GM19239 (cell line): ENCODE measurements at places on chromosomes 2 and 18.
A peak's percentile ranks its signal among the peaks of the same experiment; 100 is the strongest.

- DNase-seq = no peak
Measured at GRCh38 chr2:172402198-172402597, 25.2 kb upstream of the ITGA6 start.

DNA sequence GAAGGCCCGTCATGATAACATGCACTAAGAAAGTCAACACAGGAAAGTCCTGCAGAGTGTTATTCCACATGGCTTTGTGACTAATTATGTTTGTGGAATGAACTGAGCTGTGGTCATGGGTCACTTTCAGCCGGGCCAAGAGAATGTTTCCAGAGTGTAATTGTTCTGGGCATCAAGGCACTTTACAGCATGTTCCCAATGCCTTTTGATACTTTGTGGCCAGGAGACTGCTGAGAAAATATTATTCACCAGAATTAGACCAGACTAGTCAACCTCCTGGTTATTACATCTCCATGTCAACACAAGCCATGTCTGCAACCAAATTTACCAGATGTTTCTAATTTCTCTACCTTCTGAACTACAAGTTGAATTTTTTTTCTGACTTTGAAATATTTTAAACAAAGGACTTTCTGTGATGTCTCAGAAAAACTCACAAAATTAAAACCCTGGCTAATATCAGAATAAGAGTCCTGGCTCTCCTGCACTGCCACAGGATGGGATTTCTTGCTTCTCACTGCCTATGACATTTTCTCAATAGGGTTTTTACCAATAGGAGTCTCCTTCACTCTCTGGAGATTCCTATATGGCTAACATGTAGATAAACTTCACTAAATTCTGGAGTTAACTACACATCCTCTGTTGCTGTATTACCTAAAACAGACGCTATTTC lies 90.6 kb upstream of the WDR75 start:
- DNase-seq = no peak

DNA sequence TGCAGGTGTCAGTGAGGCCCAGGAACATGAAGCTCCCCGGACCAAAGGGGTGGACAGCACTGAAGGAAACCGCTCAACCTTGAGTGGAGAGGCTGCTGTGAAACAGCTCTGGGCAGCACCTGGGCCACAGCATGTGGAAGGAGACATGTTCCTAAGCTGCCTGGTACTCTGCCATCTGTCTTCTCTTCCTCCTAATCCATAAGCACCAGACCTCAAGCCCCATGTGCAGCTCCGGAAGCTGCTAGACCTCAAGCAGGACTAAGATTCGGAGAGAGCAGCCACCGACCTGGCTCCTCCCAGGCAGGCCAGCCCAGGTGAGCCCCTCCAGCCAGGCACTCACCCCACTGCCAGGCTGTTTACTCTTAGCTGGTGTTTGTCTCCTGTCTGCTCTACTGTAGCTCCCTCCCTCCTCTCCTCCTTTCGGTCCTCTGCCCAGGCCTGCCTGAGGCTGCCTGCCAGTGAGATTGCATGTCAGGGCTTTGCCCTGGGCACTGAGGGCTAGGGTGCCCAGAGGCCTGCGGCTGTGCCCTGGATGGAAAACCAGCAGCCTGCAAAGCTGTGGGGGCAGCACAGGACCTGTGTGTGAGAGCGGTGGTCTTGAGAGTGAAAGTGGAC lies 53.7 kb downstream of the BCL11A start:
- DNase-seq = no peak

GRCh38 chr2:234425639-234426603 lies 71.0 kb downstream of the ARL4C start:
- DNase-seq = peak; percentile 40

DNA sequence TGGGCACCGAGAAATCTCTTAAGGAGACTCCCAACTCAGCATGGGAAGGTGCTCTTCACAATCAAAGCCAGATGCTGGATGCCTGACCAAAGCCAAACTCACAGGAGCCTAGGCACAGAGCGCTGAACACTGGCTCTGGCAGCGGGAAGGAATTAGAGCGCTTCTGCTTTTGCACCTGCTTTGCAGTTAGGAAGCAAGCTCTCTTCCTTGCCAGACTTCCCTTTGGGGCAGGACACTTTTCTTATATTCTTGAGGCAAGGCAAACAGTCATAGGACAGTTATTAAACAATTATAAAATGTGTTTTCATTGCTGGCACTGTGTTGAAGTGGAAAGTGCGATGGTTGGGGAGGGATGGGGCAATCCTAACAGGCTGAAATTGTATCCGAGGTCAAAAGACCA lies 79.6 kb upstream of the DNMT3A start:
- no peak for DNase-seq

GRCh38 chr2:239300242-239300641 lies 100.6 kb downstream of the HDAC4 start:
- DNase-seq = no peak

GRCh38 chr2:206981086-206981674 lies 41.9 kb downstream of the CPO start:
- DNase-seq = no peak

DNA sequence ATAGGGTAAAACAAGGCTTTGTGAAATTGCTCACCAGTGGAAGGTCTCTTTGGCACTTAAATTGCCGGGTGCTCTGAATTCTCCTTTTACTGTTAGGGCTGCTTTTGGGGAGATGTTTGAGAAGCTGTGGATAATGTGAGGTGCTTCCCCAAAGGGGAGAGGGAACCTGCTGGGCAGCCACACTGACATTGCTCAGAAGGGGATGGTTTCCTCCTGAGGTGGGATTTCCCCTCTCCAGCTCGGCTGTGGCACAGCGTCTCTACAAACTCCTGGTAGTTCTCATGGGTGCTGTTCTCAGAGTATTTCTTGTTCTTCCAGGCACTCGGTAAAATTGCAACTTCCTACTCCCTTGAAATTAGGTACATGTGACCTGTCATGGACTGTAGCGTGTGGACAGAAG lies 124.2 kb downstream of the LPIN1 start:
- DNase-seq = no peak

- DNase-seq = no peak
Measured at GRCh38 chr2:117308861-117309770, 505.4 kb upstream of the DDX18 start.

DNA sequence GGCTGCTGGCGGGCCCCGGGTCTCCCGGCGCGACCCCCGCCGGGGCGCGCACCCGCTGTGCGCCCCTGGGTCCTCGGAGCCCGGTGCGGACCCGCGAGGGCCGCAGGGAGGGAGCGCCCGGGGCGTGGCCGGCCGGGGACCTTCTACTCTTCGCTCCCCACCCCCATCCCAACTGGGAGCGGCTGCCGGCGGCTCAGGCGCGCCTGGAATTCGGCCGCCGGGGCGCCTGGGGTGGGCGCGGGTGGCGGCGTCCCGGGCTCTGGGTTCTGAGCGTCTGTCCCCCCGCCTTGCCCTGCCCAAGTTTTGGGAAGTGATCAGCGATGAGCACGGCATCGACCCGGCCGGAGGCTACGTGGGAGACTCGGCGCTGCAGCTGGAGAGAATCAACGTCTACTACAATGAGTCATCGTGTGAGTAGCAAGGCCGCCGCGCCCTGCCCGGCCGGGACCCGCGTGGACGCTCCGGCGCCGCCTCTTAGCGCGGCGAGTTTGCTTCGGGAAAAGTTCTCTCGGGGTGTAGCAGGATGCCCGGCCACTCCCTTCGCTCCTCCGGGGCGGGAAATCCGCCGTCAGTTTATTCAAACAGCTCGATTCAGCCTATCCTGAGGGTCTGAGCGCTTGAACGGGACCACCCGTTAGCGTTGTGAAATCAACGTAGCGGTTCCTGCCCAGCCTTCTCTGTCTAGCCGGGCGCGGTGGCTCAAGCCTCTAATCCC lies 502 bp downstream of the TUBB6 start:
- peak; percentile 71 for DNase-seq

GRCh38 chr2:134293719-134294537 lies 40.1 kb downstream of the MGAT5 start:
- DNase-seq = no peak

GRCh38 chr2:137357634-137358033 lies 592.3 kb downstream of the THSD7B start:
- no peak for DNase-seq

- no peak for DNase-seq
Measured at GRCh38 chr2:42102591-42103450, 55.0 kb downstream of the PKDCC start.

GRCh38 chr2:37820471-37820986 lies 104.6 kb upstream of the RMDN2 start:
- DNase-seq = no peak

GRCh38 chr2:223989856-223990232 lies 32.6 kb downstream of the MRPL44 start:
- no peak for DNase-seq

- DNase-seq = no peak
Measured at GRCh38 chr18:8858888-8859511, 153.6 kb downstream of the MTCL1 start.

DNA sequence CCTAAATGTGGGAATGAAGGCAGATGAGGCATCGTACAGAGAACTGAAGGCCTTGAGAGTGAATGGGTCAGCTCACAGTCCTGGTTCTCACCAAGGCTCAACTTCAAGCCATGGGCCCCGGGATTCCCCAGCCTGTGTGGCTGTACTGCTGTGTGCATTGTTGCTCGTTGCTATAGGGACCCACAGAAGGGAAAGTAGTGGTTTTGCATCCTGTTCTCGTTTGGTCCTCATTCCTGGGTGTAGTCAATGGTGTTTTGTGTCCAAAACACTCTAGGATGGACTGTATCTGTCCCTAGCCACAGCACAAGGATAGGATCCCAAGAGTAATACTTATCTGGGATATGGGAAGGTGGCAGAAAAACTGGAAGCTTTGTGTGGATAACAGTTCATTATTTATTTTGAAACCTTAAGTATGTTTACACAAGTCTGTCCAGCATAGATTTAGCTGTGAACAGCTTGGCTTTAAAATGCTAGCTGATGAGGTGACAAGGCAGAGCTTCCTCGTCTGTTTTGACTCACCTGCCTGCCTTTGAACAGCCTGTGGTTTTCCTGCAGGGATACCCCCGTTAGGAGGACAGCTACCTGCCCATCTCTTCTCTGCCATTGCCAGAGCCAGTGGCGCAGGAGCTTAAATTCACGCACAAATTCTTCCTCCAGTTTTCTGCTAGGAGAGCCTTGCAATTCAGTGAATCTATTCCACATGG lies 85.0 kb downstream of the WDSUB1 start:
- DNase-seq = peak; percentile 55

DNA sequence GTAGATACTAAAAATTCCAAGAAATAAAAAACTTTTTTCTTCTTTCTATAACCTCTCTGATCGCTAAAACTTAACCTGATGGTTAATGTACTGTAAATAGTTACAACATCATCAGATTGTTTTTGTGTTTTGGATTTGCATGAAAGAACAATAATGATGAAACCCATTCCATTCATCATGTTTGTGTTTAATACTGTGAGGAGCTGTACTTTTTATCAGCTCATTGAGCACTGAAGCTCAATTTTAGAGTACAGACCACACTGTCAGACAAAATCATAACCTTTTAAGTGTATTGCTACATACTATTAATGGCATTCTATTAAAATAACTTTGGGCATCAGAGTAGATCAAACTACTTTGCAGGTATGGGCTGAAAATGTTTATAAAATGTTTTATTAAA lies 14.8 kb upstream of the BBS5 start:
- no peak for DNase-seq

- no peak for DNase-seq
Measured at GRCh38 chr2:225090746-225091145, 48.5 kb upstream of the DOCK10 start.

GRCh38 chr18:68035774-68036522 lies 519.4 kb upstream of the DSEL start:
- no peak for DNase-seq

GRCh38 chr2:192277494-192278109 lies 82.9 kb upstream of the TMEFF2 start:
- DNase-seq = no peak

DNA sequence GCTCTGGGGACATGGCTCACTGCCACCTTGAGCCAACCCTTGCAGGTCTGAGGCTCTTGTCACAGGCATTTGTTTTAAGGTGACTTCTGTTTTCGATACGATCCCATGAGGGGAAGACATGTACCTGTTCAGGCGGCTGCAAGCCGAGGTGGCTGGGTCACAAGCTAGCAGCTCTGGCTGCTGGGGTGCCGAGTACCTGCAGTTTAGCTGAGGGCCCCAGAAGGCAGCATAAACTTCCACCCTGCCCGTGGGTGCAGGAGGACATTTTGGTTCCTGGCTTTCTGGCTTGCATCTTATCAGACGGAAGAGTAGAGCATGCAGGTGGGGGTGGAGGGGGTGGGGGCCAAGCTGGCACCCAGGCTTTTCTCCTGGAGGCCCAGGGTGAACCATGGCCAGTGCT lies 28.4 kb downstream of the COA5 start:
- DNase-seq = no peak

DNA sequence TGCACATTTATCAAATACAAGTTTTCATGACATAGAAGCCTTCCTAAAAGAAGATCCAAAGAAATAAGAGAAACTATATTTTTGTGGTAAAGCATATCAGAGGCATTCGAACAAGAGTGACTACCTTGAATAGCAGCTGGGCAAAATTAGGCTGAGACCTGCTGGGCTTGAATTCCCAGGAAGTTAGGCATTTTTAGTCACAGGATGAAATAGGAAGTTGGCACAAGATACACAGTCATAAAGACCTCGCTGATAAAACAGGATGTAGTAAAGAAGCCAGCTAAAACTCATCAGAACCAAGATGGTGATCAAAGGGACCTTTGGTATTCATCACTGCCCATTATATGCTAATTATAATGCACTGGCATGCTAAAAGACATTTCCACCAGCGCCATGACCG lies 1302.3 kb upstream of the NRXN1 start:
- DNase-seq = no peak

DNA sequence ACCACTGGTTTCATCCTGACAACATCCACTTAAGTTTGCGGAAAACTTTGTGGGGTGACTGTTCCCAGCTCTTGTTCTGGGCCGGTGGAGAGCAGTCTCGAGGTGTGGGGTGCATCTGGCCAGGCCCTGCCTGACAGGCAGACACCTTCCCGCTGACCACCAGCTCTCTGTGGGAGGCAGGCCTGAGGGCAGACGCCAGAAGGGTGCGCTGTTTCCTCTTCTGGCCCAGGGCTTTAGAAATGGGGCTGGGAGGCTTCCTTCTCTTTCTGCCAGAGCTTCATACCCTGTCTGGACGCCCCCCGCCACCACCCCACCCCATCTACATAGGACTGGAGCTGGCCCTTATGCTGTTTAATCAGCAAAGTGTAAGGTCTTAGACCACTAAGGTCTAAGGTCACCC lies 263.8 kb downstream of the LOXHD1 start:
- no peak for DNase-seq
